ENCODE measurements at places on chromosomes 2 and 18.

GRCh38 chr2:205364261-205364660 lies 318.0 kb upstream of the NRP2 start:
- DNase-seq: peak; percentile 61

DNA sequence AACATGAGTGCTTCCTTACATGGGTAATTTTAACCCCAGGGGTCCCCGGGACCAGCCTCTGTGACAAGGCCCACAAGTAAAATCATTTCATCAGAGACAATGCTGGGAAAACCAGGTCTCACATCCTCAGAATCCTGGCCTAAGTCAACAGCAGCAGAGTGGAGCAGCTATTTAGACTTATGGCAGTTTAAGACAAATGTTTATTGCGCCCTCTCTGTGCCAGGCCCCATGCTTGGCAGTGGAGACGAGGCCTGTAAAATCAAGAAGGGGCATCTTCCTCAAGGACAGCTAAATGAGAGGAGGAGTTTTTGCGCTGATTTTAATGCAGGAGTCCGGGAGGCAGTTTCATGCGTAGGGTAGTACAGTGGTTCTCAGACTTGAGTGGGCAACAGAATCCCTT lies 56.0 kb upstream of the ACAA2 start:
- peak; percentile 15 for DNase-seq

DNA sequence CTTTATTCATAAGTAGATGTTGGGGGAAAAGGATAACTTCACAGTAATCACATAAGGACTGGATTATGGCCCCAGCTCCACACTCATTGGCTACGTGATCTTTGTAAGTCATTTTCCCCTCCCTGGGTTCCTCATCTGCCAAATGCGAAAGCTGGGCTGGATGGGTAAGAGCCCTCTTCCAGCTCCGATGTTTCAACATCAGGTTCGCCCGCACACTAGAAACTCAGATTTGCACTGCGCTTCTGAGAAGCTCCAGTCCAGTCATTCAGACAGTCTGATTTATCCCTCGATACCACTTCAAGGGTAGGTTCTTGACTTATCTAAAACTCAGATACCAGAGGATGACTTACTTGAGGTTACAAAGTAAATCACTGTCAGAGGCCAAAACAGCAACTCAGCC lies 31.0 kb upstream of the RMDN2 start:
- DNase-seq: no peak

- DNase-seq: no peak
Measured at GRCh38 chr2:177916342-177916741, 156.2 kb downstream of the PDE11A start.

DNA sequence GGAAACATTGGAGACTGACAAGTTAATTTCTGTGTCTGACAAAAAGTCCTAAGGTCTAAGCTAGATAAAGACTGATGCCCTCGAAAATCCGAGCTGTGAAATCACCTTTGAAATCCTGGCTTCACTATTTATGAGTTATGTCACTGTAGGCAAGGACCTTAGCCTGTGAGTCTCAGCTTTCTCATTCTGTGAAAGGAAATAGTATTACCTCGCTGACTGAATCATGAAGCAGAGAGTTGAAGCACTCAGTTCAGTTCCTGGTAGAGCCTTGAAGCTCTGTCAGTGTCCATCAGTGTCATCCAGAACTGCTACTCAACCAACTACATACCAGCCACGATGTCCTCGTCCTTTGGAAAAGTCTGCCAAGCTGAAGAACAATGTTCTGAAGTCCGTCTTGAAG lies 1025.6 kb upstream of the GYPC start:
- DNase-seq: no peak

DNA sequence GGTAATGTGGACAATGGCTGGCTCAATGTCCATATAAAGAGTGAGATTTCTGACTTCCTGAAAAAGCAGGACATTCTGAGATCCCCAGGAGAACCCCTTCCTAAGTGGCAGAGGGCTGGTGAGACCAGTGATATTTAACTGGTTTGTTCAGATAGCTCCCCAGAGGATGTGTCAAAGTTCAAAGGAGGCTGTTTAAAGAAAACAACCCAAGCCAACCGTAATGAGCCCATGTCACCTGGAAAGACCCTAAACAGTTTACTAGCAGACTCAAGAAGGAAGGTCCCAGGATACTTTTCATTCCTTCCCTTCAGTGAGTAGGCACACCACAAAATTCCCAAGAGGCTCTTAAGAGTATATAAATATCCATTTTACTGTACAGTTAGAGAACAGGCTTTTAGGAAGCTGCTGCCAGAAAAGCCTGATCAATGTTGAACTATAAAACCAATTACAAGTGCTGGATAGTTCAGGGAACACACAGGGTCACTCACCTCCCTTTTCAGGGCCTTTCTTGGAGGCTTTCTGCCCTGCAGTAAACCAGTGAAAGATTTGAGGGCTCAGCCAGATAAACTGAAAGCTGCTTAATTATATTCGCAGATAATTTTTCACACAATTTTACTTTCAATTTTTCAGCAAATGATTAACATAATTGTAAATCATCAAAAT lies 293.5 kb downstream of the ASXL3 start:
- no peak for DNase-seq

- no peak for DNase-seq
Measured at GRCh38 chr2:235665661-235666212, 171.9 kb downstream of the AGAP1 start.
